ENCODE measurements at places on chromosomes 13 and 19. TPM values are rescaled to one million over a fixed set of nuclear protein-coding genes. Genes with fewer than 3 reads are reported as not detected.
A peak's percentile ranks its signal among the peaks of the same experiment; 100 is the strongest.

DNA sequence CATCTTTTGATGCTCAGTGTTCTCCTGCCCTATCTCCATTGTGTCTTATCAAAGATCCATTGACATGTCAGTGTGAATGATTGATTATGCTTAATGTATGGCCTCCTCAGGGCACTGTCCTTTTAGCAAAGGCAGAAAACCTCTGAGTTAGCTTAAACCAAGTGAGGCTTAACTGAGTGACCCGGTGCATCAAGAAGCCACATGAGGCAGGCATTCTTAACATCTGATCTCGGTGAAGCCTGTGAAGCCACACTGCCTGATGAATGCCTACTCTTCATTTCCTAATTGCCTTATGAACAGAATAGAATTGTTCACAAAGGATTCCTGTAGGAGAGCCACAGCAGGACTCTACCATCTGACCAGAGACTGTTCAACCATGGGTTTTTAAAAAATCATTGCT, 168.1 kb upstream of the SOX21 start:
- no peak for DNase-seq
- H3K4me1 ChIP-seq: no peaks in the 10 kb centered on the region
- H3K27ac ChIP-seq: no peak overlapping the region
- H3K36me3 ChIP-seq: no peaks in the 10 kb centered on the region
- no peak overlapping the region for H3K4me3 ChIP-seq

DNA sequence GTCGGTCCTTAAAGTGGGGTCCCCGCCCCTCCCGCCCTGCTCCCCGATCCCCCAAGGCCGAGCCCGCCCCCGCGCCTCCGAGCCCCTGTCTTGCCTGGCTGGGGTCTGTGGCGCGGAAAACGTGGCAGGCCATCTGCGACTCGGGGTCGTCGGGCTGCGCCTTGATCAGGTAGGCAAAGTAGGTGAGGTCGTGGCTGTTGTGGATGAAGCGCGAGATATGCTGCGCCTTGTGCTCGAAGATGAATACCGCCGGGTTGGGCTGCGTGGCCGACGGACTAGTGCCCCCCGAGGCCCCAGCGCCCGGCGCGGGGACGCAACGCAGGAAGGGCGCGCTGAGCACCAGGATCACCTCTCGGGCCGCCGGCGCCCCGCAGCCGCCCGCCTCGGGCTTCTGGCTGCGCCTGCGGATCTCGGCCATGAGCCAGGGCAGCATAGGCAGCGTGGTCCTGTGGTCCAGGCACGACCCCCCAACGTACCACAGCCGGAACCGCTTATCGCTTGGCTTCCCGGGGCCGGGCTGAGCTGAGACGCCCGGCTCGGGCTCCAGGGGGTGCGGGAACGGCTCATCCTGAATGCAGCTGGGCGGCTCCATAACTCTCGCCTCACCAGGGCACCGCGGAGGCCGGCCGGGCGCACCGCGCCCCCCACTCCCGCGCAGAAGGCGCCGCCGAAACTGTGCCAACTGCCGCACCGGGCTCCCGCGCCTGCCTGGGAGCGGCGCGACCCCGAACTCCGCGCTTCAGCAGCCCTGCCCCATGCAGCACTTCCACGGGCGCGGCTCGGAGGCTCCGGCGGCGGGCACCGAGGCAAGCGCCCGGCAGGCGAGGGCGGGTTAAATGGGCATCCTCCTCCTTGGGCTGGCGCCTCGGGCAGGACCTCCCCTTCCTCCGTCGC, 546 bp downstream of the TBC1D4 start:
- DNase-seq: no peak
- peak overlapping the region; percentile 52 for H3K4me3 ChIP-seq
- no peak overlapping the region for H3K27ac ChIP-seq
- H3K4me1 ChIP-seq: peaks cover 13% of the 10 kb centered on the region

DNA sequence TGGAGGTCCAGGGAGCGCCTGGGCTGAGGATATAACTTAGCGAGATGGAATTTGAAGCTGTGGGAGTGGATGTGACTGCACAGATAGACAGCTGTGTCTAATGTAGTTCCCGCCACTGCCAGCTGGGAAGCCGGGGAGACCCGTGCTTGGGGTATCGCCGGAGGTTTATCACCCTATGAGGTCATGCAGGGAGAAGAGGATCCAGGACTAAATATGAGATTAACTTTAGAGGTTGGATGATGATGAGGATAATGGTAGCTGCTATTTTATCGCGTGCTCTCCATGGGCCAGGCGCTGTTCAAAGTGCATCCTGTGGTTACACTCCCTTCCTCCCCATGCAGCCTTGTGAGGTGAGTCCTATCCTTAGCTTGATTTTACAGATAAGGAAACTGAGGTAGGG, 19.9 kb downstream of the SSC5D start:
- DNase-seq: no peak
- H3K27ac ChIP-seq: no peak overlapping the region
- H3K36me3 ChIP-seq: no peaks in the 10 kb centered on the region
- H3K27me3 ChIP-seq: peaks cover 16% of the 10 kb centered on the region
- peaks cover 11% of the 10 kb centered on the region for H3K4me1 ChIP-seq

DNA sequence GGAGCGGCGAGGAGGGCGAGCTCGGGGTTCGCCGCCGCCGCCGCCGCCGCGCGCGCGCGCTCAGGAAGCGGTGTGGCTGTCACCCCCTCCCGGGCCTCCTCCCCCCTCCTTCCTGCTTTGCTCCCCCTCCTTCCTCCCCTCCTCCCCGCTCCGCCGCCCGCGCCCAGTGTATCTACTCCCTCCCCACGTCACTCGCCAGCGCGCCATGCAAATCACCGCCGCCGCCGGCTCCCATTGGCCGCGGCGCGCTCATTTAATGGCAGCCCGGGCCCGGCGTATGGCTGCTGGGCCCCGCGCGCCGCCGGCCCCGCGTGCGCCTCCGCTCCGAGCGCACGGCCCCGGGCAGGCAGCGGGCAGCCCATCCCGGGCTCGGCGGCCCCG, 335 bp upstream of the SOX1 start:
- peaks cover 67% of the 10 kb centered on the region for H3K27me3 ChIP-seq
- no peak overlapping the region for H3K27ac ChIP-seq
- H3K36me3 ChIP-seq: peaks cover 12% of the 10 kb centered on the region
- H3K4me3 ChIP-seq: no peak overlapping the region
- peak; percentile 58 for DNase-seq

DNA sequence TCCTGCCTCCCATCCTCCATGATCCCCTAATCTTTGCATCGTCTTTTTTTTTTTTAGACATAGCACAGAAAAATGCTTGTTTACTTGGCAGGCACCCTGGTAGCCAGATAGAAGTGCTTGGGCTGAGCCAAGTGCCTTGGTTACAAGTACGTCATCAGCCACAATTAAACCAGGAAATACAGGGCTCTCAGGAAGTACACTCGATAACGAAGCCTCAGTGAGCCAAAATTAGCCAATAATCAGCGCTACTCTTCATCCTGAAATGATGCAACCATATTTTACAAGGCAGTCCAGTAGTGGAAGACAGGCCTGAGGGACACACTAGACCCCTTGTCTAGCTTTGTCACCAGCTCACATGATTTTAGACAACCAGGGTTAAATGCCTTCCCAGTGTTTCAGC, 194.0 kb upstream of the NBEA start:
- peaks cover 25% of the 10 kb centered on the region for H3K27me3 ChIP-seq
- H3K36me3 ChIP-seq: peaks cover 3% of the 10 kb centered on the region
- H3K4me3 ChIP-seq: no peak overlapping the region
- no peak overlapping the region for H3K27ac ChIP-seq

DNA sequence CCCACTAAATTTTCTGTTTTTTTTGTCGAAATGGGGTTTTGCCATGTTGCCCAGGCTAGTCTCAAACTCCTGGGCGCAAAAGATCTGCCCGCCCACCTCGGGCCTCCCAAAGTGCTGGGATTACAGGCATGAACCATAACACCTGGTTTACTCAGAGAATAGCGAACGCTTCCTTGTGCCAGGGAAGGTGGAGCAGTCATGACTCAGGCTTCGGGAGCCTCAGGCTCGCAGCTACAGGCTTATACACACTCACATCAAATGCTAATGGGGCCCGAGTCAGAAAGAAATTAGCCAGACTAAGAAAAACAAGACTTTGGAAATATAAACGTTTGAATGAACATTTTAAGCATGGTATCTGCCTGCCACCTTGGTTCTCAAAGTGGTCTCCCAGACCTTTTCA, 11.0 kb upstream of the TPT1 start:
- no peak overlapping the region for H3K27ac ChIP-seq
- H3K4me3 ChIP-seq: no peak overlapping the region
- no peaks in the 10 kb centered on the region for H3K27me3 ChIP-seq
- peaks cover 9% of the 10 kb centered on the region for H3K36me3 ChIP-seq
- no peak for DNase-seq

DNA sequence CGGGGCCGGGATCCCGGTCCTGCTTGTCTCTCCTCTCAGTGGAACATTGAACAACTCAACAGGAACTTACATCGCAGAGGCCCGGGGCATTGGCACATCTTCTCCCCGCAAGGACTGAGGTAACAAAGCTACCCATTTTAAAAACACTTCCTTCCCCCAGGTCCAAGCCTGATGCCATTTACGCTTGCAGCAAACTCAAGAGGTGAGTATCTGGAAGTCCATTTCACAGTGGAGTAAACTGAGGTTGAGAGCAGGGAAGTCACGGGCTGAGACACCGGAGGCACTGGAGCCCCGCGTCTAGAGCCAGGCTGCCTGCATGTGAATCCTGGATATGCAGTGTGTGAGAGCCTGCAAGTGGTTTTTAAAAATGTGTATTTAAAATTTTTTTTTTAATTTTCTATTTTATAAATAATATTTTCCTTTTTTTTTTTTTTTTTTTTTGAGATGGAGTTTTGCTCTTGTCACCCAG, 492 bp upstream of the PGLYRP1 start:
- peaks cover 17% of the 10 kb centered on the region for H3K4me1 ChIP-seq
- peaks cover 22% of the 10 kb centered on the region for H3K27me3 ChIP-seq
- H3K27ac ChIP-seq: no peak overlapping the region
- no peaks in the 10 kb centered on the region for H3K36me3 ChIP-seq
- no peak overlapping the region for H3K4me3 ChIP-seq

DNA sequence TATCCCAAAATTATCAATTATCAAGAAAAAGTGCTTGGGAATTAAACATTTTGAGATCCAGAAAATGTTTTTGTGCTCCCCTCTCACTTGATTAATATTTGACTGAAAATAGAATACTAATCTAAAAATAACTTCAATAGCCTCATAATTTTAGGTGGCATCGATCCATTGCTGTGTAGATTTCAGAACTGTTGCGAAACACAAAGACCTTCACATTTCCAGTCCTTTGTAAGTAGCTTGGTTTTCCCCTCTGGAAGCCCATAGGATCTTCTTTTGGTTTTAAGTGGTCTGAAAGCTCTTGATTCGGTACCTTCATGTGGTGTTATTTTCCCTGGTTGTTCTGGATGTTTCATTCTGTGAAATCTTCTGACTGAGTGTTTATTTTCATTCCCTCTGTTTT, 176.5 kb downstream of the NUFIP1 start:
- no peak overlapping the region for H3K4me3 ChIP-seq
- H3K4me1 ChIP-seq: no peaks in the 10 kb centered on the region
- H3K27ac ChIP-seq: no peak overlapping the region

GRCh38 chr13:75850916-75851315, 214.8 kb downstream of the LMO7 start:
- H3K27me3 ChIP-seq: no peaks in the 10 kb centered on the region
- H3K27ac ChIP-seq: no peak overlapping the region
- H3K4me3 ChIP-seq: no peak overlapping the region
- H3K36me3 ChIP-seq: peaks cover 79% of the 10 kb centered on the region

GRCh38 chr19:15430526-15431120, 11.8 kb upstream of the AKAP8L start:
- H3K27me3 ChIP-seq: no peaks in the 10 kb centered on the region
- H3K27ac ChIP-seq: peak overlapping the region; percentile 68
- H3K36me3 ChIP-seq: peaks cover 16% of the 10 kb centered on the region

DNA sequence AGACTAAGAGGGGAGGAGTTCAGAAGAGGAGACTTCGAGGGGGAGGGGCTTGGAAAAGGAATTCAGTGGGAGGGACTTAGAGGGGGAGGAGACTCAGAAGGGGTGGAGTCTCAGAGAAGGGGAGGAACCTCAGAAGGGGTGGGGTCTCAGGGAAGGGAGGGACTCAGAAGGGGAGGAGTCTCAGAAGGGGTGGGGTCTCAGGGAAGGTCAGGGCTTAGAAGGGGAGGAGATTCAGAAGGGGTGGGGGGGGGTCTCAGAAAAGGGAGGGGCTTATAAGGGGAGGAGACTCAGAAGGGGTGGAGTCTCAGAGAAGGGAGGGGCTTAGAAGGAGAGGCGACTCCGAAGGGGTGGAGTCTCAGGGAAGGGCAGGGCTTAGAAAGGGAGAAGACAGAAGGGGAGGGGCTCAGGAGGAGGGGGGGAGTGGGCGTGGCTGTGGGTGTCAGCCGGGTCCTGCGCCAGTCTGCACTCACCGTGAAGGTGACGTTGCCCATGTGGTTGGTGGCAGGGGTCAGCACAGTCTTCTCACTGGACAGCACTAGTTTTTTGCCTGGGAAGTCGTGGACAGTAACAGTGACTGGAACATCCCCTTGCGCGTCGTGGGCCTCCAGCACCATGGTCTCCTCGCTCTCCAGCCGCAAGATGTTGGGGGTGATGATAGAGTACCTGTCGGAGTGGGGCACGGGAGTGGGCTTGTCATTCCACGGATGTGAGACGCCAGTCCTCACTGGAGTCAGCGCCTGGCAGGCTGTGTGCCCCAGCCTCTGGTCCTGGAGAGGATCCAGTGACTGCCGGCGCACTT, 1.5 kb downstream of the C3 start:
- no peak for DNase-seq
- peaks cover 3% of the 10 kb centered on the region for H3K27me3 ChIP-seq
- no peaks in the 10 kb centered on the region for H3K36me3 ChIP-seq
- H3K4me1 ChIP-seq: peaks cover 13% of the 10 kb centered on the region

DNA sequence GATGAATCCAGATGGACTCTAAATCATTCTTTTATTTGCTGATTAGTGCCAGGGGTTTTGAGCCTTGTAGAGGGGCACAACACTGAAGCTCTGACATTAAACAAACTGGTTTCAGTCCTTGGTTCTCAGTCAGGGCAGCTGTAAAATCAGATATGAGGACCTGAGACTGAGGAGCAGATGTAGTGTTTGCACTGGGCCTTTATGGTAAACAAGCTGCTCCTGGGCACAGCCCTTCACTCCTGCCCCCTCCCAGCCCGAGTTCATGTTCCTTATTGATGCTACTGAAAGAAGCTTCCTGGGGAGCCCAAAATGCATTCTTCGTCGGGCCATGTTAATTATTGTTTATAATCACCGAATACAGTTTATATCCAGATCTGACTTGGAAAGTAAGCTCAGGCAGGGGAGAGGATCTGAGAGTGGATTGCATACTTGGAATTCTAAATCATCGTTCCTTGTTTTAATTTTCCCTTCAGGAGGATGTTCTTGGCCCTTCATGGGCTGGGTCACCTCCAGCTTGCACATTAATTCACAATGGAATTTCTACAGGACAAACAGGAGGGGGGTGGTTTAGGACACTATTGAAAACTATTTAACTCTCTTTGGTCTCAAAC, 213.5 kb downstream of the FGF9 start:
- H3K4me1 ChIP-seq: no peaks in the 10 kb centered on the region
- DNase-seq: no peak
- H3K36me3 ChIP-seq: peaks cover 2% of the 10 kb centered on the region
- no peak overlapping the region for H3K4me3 ChIP-seq

GRCh38 chr19:46824890-46825730, 25.5 kb downstream of the AP2S1 start:
- no peak overlapping the region for H3K4me3 ChIP-seq
- H3K27ac ChIP-seq: peak overlapping the region; percentile 81
- no peak for DNase-seq
- no peaks in the 10 kb centered on the region for H3K27me3 ChIP-seq

Gene LYL1
- 6.6 TPM for total RNA-seq

Gene CDX2
- not detected for total RNA-seq

Gene LILRA1
- total RNA-seq: not detected

Gene CBARP
- total RNA-seq: not detected

All from naive thymus-derived CD8-positive, alpha-beta T cell (primary cell).